ENCODE measurements at places on chromosomes 5 and 9.

GRCh38 chr5:143030349-143030748 lies 260.2 kb downstream of the ARHGAP26 start:
- DNase-seq: peak; percentile 47

DNA sequence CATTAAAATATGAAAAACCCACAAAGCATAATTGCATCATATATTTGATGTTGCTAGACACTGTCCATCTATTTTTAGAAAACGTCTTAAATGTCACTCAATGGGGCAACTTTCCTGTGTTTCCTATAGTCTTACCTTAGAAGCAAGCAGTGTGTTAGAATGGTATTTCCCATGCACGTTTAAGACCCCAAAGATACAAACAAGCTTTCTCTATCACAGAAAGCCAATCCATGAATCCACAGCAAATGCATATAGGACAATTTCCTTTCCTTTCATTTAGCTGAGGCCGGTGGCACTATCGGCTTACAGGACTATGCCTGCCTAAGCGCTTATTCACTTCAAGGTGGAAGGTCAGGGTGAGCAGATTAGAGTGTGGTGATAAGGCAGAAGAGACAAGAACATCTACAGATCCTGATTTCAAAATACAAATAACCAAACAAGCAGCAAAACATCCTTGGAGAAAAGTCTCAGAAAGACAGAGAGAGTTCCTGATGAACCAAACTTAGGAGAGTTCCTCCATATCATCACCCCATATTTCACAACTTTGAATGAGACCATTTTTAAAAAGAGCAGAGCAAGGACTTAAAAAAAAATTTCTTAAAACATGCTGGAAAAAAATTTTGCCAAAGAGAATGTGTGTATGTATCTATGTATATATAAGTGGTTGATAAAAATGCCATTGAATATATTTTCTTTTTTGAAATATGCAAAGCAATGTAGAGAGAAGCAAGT lies 57.2 kb downstream of the MEF2C start:
- DNase-seq: no peak

- no peak for DNase-seq
Measured at GRCh38 chr9:27945386-27945785, 372.1 kb upstream of the C9orf72 start.

DNA sequence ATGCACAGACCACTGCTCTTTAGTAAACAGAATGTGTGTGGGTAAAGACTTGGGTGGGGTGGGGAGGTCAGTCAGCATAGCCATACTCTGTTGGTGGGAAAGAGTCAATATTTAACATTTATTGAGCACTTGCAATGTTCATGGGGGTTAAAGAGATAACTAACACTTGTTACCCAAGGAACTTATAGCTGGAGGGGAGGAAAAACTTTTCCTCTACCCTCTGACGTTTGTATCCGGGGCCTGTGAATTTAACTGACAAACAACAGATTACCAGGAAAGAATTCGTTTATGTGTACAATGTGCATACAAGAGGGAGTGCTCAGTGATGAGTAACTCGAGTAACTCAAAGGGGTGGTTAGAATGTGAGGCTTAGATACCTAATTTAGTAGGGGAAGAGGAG lies 6.8 kb upstream of the CLINT1 start:
- DNase-seq: no peak

DNA sequence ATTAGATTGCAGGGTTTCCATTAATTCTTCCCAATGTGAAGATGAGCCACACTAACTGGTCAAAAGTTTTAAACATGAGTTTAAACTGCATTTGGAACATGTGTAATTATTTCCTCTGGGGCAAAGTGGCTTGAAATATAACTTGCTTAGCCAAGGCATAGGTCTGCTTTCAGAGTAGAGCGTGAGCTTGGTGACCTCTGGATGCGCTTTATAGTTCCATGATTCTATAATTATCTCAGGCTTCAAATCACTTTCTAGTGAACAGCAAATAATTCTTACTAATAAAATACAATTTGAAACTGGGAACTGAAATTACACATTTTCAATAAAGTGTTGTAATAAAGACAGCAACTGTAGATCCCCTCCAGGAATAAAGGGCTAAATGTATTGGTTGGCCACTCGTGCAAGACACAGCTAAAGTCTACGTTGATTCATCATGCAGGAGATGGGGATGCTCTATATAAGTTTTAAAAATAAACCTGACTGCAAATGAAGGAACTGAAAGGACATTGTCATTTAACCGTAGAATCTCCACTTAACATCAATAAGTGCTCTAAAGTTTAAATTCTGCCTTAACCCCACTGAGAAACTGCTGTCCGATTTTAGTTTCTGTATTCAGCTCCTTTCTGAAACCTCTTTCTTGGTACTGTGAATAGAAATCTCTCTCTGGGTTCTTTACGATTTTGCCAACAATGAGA lies 460.0 kb downstream of the PSAT1 start:
- no peak for DNase-seq

- DNase-seq: no peak
Measured at GRCh38 chr5:124130816-124131215, 615.6 kb downstream of the ZNF608 start.

DNA sequence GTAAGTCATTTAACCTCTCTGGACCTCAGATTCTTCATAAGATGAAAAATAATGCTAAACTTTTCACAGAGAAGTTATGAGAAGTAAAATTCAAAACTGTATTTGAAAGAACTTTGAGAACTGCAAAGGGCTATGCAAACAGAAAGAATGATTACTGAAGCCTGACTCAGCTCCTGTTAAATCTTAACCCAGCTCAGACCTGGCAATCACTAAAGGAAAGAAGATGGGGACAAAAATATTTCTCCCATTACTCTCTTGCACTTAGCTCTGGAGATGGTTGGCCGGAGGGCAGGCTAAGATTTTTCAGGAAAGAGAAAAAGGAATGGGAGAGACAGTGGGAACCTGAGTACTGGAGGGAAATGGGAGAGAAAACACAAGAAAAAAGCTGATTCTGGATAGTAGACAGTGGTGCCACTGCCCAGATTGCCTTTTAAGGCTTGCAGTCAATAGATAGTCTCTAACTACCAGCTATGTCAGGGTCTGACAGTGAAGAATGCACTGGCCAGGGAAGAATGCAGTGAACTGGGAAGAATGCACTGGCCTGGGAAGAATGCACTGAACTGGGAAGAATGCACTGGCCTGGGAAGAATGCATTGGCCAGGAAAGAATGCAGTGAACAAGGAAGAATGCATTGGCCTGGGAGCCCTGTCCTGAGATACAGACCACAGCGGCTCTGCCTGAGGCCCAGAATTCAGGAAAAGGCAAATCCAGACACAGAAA lies 25.2 kb upstream of the CEMIP2 start:
- DNase-seq: no peak

DNA sequence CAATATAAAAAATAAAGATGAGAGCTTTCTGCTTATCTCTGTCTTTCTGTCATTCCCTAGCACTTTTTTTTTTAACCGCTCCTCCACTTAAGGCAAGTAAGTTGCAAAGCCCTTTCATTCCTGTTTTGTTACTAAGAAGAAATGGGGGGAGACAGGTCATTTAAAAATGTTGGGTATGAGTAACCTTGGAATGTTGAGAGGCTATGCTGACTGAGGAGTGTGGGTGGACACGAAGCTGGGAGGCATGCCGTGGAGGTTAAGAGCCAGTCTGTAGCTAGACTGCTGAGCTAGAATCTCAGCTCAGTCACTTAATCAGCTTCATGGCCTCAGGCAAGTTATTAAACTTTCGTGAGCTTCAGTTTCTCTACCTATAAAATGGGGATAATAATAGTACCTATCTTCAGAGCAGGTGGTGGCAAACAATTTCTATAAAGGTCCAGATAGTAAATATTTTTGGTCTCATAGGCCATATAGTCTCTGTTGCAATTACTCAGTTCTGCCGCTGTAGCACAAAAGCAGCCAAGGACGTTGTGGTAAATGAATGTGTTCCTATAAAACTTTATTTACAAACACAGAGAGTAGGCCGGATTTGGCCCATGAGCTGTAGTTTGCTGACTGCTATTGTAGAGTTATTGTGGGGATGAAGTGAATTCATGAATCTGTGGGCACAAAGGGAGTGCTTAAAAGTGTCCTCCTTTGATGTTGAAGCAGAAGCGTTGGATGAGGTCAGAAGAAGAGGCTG lies 220.0 kb downstream of the GABBR2 start:
- DNase-seq: no peak

GRCh38 chr5:69152731-69153130 lies 14.2 kb upstream of the CCNB1 start:
- no peak for DNase-seq

DNA sequence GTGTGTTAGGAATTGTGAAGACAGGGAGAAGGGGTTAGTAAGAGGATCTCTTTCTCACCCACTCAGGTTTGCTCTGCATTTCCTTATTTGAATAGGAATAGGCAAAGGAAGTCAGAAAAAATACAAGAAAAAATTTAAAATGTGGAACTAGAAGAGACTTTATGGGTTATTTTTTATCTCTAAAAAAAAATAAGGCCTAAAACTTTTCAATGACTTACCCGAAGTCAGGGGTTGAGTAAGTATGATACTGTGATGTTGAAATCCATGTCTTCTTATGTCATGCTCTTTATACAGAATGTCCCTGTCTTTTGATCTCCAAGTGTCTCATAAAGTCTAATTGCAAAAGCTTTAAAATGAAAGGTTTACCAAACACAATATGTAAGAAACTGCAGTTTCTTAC lies 148.3 kb upstream of the PIK3R1 start:
- DNase-seq: no peak

DNA sequence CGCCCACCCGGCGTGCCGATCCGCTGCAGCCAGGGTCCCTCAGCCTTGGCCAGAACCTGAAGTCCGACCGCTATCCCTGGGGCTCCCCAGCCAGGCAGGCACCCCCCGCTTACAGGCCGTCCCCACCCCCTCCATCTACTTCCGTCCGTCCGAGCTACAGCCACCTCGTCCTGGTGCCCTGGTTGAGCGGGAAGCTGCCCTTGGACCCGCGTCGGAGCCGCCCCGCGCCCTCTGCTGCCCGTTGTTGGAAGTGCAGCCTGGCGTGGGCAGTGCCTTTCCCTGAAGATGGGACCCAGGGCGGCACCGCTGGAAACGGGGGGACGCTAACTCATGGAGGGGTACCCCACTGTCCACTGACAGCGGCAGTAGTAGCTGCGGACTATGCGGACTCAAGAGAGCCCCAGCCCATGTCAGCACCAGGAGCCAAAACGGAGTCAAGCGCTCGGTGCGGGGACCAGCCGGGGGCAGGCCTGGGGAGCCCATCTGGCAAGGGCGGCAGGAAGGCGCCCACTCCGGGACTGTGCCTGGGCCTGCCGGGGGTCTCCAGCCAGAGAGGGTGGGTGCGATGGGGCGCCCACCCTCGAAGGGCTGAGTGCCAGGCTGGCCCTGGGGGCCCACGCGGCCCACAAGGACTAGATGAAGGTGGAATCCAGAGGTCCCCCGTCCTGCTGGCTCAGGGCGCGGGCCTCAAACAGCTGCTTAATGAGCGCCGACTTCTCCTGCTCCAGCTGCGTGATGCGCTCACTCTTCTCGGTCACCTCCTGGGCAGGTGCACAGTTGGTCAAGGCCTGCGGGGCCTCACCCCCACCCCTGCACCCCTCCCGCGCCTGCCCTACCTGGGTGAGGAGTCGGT lies 6.1 kb downstream of the SAPCD2 start:
- peak; percentile 79 for DNase-seq

- no peak for DNase-seq
Measured at GRCh38 chr5:107799306-107799705, 128.6 kb upstream of the EFNA5 start.

GRCh38 chr9:78671785-78672184 lies 374.9 kb downstream of the PSAT1 start:
- no peak for DNase-seq

- DNase-seq: no peak
Measured at GRCh38 chr5:66849803-66850202, 253.6 kb downstream of the MAST4 start.

DNA sequence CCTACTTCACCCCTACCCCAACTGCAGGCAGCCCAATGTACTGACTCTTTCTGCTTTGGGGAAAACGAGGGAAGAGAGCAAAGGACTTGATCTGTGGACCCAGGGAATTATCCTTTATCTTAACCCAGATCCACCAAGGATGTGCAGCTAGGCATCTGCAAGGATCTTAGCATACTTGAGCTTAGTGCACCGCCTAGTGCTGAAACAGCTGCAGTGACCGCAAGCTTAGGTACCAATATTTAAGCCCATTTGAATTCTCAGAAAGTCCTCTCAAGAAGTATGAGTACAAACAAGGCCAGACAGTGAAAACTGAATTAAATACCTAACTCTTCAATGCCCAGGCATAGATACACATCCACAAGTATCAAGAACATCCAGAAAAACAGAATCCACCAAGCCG lies 576.7 kb upstream of the ADAMTS16 start:
- DNase-seq: no peak

GRCh38 chr9:135480071-135480939 lies 723 bp downstream of the PPP1R26 start:
- DNase-seq: peak; percentile 12

DNA sequence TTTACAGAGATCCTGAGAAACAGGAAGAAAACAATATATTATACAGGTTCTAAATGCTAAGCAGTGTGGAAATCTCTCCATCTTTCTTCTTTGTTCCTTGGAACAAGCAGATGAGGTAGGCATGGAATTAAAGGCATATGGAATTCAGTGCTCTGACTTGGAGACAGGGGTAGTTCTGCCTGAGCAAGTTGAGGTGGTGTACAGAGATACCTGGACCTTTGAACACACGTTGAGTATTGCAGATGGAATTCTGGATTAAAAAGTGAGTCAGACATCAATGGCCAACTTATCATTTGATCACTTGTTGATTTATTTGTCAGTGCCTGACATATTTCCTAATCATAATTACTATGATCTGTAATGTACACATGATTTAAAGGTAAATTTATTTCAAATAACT lies 293.9 kb upstream of the IRX4 start:
- DNase-seq: no peak

GRCh38 chr9:31776471-31776870 lies 608.0 kb upstream of the ACO1 start:
- DNase-seq: no peak

DNA sequence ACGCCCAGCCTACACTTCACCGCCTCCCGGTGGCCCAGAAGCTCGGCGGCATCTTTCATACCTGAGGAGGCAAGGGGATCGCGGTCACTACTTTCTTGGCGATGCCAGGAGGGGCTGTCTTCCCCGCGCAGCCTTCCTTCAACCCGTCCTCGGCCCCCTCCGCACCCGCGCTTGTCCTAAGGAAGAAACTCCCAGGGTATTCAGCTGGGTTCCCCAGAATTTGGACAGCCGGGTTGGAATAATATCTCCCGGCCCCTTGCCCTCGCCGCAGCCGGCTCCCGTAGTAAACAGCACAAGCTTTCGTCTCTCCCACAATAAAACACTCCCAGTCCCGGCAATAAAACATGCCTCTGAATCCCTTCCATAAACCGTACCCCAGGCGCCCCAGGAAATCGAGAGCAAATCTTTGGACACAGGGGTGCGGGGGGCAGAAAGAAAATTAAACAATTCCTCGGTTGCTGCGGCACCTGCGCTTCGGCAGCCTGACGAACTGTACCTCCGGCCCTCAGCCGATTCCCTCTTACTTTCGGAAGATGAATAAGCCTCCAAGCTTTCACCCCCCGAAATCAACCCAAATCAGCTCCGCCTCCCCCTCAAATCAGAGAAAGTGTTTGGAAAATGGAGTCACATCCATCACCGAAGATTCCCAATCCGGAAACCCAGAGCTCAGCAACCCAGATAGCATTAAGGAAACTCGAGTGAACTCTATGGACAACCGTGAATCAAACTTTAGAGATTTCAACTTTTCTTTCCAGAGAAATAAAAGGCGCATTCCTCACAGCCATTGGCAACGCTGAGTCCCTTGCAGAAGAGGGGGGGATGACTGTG lies 1.1 kb downstream of the OTP start:
- peak; percentile 21 for DNase-seq
